LNCaP clone FGC (cell line): ENCODE measurements at places on chromosomes 11 and 22.

- no peak for DNase-seq
Measured at GRCh38 chr22:34255042-34255441, 334.8 kb upstream of the LARGE1 start.

DNA sequence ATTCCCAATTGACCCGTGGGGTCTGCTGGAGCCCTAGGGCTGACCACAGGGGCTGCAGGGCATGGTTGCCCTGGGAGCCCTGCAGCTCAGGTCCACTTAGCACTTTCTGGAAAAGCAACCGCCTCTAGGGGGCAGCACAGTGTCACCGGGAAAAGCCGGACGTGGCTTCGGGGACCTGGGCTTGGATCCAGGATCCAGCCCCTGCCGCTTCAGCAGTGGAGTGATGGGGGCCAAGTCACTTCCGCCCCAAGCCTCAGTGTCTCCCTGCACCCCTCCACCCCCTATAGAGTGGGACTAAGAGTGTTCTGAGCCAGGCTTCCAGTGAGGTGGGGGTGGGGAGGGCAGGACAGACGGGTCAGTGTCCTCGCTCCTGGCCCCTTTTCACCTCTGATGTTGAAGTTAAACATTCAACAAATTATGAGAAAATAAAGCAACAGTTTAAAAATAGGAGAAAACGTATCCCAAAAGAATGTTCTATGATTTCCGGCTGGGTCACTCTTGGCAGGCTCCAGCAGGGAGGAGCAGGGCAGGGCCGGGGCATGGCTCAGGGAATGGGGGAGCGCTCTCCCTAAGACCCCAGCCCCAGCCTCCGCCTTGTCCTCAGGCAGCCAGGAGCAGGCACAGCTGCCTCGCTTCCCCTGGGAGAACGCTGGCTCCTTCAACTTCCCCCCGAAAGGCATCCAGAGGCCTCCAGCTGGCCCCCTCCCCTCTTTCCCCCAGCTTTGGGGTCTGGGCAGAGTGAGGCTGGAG lies 96.5 kb upstream of the FGF3 start:
- DNase-seq: no peak

DNA sequence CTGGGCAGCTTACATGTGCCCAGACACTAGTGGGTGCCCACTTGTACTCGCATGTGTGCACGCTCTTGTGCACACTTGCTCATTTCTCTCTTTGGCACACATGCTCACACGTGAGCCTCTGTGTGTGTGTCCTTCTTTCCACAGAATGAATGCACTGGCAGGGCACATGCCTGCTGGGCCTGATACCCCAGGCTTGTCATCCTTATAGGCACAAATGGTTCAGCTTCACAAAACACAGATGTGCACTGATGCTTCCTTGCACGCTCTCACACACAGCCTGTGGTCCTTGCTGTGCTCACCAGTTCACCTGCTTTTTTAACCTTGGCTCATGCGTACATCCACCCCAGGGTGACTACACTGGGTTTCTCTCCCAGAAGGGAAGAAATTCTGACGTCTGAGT lies 174.8 kb downstream of the BUD13 start:
- no peak for DNase-seq

DNA sequence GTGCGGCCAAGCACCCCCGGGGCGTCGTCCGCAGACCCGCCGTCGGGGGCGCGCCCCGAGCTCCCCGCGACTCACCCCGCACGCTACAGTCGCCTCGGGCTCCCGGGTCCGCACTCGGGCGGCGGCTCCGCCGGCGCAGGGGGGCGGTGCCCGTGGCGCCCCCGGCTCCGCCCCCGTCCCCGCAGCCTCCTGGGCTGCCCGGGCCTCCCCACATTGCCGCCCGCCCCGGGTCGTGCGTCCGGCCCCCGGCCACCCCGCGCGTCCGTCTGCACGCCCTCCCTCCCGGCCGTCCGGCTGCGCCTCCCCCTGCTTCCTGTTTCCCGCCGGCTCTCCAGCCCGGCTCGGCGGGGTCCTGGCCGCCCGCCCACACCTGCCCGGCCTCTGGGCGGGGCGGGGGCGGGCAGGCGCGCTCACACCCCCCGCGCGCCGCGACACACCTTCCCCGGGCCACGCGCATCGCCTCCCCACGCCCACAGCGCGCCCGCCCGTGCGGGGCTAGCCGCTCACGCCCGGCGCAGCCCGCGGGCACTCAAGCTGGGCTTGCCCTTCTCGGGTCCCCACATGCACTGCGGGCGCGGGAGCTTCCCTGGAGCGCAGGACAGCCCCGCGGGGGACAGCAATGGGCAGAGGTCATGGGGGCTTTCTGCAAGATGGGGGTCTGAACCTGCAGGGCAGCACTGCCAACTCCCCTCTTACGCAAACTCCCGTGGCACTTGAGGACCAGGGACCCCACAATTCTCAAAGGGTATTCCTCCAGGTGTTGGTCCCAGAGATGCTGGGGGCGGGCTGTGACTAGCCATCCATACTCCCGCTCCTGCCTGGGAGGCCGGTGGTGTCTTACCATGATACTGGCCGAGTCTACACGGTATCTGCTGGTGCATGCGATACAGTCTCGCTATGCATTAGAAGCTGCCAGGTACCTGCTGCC lies at the start of gene CARD10:
TSS of gene CARD10 (minus strand) at position 148 of the 928 bp plus-strand sequence. CDS start 215 bp downstream, outside the sequence.
- no peak for DNase-seq

DNA sequence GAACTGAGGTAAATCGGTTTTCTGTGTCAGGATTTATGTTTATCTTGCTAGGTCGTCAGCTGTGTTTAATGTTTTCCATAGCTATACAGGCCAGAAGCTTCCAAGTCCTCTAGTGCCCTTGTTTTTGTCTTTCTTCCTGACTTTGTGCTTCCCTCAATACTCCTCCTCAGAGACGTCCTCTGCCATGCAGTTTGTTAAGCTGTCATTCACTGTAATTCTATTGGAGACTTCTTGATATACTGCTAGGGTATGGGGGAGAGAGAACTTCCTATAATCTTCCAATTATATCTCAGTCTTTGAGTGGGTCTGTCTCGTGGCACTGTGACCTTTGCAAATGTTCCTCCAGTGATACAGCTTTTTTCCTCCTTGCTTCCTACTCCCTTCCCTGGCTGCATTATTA lies 327.3 kb upstream of the ANO5 start:
- no peak for DNase-seq

GRCh38 chr11:92770981-92771380 lies 198.5 kb upstream of the MTNR1B start:
- DNase-seq: no peak

GRCh38 chr11:70661761-70662501 lies 263.6 kb downstream of the CTTN start:
- DNase-seq: no peak

DNA sequence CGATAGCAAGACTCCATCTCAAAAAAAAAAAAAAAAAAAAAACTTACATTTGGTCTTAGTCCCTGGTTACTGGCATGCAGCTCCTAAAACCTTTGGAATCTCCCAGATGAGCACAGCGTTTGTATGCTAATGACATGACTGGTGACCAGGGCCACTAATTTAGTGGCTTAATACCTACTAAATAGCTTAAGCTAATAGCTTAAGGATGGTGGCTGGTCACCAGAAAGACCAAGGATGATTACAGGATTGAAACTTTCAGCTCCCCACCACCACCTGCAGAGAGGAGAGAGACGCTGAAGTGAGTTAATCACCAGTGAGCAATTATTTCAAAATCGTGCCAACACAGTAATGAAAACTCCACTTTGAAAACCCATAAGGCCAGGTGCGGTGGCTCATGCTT lies 37.1 kb downstream of the DENND5A start:
- no peak for DNase-seq

DNA sequence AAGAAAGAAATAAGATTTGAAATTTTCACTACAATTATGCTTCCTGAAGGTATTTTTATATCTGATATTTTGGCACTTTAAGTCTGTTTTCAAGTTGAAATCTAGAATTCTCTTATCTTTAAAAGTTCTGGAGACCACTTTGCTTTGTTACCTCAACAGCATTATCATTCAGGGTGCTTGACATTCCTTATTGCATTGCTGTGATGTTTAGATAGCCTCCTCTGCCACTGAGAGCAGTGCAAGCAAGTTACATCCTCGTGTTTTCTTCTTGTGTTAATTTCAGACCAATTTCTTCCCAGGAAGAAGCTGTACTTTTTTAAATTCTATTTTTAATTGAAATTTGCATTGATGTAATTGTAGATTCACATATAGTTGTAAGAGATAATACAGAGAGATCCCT lies 333.9 kb upstream of the KIRREL3 start:
- no peak for DNase-seq

DNA sequence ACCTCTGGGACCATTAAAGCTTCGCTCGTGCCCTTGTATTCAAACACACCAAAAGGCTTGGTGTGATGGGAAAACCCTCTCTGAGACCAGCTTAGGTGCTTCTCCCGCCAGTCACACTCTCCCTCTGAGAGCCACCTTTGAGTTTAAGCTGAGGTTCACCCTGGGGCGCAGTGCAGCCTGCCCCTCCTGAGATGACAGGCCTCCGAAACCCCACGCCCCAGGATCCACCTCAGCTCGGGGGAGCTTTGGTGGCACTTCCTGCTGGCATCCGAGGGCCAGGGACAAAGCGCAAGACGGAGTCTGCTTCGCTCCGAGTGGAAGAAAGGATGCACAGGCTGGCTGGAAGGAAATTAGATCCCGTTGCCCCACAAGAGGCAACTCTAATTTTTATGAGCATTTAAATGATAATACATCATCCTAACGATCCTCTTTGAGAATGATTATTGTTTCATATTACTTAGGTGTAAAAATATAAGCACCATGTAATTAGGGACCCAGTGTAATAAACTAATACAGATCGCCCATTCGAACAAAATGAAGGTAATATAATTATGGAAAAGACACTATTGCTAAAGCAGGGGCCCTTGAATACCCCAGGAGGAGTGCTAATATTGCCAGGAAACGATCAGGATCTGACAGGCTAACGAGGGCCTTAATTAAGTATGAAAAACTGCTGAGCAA lies 134.7 kb downstream of the CEP164 start:
- DNase-seq: no peak

- DNase-seq: no peak
Measured at GRCh38 chr11:42841556-42841955, 470.2 kb upstream of the API5 start.

GRCh38 chr11:72072348-72072747 lies 8.0 kb downstream of the NUMA1 start:
- DNase-seq: peak; percentile 32

GRCh38 chr22:20584872-20585638 lies 77.6 kb downstream of the MED15 start:
- DNase-seq: no peak

DNA sequence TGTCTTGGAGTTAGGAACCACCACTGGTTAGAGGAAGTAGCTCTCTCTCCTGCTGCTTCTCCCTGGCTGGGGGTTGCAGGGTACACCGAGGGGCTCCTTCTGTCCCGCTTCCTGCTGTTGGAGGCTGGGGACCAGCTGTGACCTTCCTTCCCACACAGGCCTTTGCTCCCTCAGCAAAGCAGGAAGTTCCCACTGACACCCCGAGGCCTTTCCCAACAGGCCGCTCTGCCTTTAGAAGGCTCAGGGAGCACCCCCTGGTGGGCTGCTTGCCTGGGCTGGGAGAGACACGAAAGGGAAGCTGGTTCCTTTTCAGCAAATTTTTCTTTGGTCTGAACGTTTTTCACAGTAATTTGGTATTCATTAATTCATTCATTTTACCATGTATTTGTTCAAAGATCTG lies 527.9 kb upstream of the B3GAT1 start:
- no peak for DNase-seq

DNA sequence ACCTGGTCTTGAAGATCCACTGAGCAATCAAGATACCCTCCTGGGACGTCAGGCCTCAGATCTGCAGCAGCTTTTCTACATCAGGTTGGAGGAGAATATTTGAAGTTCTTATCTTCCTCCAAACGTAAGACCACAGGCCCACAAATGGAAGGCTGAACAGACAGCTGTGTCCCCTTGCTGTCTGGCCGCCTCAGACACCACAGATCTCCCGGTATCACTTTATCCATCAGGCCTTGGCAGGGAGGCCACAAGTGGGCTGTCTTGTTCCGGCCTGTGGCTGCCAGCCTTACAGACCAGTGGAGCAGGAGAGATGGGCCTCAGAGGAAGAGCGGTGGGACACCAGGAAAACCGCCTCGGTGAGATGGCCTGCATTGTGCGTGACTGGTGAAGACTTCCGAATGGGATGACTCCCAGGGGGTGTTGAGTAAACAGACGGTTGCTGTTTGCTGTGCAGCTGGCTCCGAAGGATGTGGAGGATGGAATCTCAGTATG lies 15.9 kb downstream of the UBASH3B start:
- no peak for DNase-seq

- no peak for DNase-seq
Measured at GRCh38 chr11:108197351-108197750, 25.1 kb downstream of the NPAT start.

DNA sequence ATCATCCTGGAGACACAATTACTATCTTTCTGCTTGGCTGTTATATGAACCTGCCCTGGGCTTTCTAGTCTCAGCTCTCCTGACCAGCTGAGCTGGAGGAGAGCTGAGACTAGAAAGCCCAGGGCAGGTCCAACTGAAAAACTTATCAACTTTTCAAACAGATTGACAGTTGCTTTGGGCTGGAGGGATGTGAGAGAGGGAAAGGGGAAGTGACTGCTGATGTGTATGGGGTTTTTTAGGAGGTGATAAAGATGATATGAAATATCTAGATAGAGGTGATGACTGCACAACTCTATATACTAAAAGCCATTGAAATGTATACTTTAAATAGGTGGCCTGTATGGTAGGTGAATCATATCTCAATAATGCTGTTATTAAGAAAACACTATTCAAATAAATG lies 60.2 kb upstream of the CHRM4 start:
- DNase-seq: no peak

- DNase-seq: peak; percentile 51
Measured at GRCh38 chr22:31977141-31977841, 33.0 kb downstream of the YWHAH start.

- no peak for DNase-seq
Measured at GRCh38 chr11:131889760-131890581, 519.6 kb downstream of the NTM start.
